ENCODE measurements at places on chromosomes 7 and 10.
A peak's percentile ranks its signal among the peaks of the same experiment; 100 is the strongest.

DNA sequence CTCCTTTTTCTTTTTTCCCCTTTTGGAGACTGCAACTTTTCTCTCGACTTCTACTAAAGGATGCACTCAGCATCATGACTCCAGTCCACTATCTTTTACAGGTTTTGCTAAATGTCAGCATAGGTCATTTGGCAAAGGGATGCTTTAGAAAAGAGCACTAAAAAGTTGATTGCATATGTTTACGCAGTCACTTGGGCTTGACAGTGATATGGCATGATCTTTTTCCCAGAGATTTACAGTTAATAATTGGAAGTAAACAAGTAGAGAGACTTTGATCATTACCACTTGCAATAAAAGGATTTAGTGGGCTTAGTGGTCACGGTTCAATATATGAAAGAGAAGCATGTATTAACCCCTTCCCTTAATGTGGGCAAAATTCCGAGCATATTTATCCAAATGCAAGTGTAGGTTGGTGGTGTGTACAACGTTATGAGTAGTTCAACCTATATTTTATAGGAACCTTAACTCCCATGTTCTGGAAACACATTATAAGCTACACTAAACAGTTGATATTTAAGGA, 1.8 kb downstream of the BMI1 start:
- DNase-seq, result no peak

DNA sequence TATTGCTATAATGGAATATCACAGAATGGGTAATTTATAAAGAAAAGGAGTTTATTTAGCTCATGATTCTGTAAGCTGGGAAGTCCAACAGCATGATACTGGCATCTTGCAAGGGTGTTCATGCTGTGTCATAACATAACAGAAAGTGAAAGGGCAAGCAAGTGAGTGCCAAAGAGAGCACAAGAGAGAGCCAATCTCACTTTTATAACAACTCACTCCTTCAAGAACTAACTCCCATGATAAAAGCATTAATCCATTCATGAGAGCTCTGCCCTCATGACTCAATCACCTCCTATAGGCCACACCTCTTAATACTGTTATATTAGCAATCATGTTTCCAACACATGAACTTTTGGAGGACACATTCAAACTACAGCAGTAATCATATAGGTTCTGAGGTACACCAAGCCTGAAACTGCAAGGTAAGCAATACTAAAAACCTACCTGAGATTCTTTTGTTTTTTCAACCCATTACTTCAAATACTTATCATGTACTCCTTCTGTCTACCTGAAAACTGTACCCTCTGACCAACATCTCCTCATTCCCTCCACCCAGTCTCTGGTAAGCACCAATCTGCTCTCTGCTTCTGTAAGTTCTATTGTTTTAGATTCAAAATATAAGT, 219.7 kb downstream of the MTERF1 start:
- peak; percentile 17 for DNase-seq

GRCh38 chr7:6193709-6194108, 78.7 kb downstream of the CYTH3 start:
- no peak for DNase-seq

- DNase-seq, result no peak
Measured at GRCh38 chr7:47534322-47535034, 47.4 kb downstream of the TNS3 start.

- peak; percentile 52 for DNase-seq
Measured at GRCh38 chr7:70589590-70589989, 542.4 kb upstream of the GALNT17 start.

GRCh38 chr7:143372070-143372469, 9.1 kb upstream of the ZYX start:
- DNase-seq, result no peak

DNA sequence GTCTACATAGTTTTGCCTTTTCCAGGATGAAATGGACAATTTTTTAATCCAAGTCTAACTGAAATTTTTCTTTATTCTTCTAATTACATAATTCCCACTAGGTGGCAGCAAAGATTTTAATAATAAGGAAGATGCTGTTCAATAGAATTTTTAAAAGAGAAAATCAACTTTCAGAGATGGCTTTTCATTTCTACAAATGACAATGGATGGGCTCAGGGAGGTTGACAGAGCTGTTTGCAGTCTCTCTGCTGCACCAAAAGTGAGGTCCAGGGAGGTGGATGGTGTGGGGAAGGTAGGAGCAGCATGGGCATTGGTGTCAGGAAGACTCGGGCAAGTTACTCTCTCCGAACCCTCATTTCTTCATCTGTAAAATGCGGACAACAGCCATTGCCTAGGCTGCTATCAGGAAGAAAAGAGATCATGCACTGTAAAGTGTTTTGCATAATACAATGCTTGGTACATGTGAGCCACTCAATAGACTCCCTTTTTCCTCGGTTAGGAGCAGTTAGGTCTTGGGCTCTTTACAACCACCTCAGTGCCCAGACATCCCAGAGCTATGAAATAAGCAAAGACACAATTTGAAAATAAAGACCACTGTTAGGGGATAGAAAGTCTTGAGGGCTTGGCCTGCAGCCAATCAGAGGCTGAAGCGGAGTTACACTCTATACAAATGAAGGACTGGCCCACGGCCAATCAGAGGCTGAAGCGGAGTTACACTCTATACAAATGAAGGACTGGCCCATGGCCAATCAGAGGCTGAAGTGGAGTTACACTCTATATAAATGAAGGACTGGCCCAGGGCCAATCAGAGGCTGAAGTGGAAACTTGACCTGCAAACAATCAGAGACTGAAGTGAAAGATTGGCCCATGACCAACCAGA, 107.1 kb downstream of the ABLIM1 start:
- no peak for DNase-seq

GRCh38 chr7:105198223-105198622, 184.2 kb downstream of the KMT2E start:
- DNase-seq, result no peak

DNA sequence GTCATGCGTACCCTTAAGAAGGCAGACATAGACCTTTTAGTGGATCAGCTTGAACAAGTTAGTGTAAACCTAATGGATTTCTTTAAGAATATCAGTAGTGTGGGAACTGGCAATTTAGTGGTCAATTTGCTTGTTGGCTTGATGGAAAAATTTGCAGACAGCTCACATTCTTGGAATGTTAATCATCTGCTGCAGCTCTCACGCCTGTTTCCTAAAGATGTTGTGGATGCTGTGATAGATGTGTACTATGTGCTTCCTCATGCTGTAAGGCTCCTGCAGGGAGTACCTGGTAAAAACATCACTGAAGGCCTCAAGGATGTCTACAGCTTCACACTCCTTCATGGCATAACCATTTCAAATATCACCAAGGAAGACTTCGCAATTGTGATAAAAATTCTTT, 103.4 kb downstream of the ABCA13 start:
- no peak for DNase-seq

- peak; percentile 25 for DNase-seq
Measured at GRCh38 chr10:2137549-2138174, 400.3 kb upstream of the ADARB2 start.

- DNase-seq, result no peak
Measured at GRCh38 chr7:42677751-42678699, 233.8 kb downstream of the C7orf25 start.
